Activated effector memory CD4-positive, alpha-beta T cell treated with Interleukin-2 at 50 U/mL for 16 hours (primary cell): ENCODE measurements at places on chromosomes 1 and 21.

DNA sequence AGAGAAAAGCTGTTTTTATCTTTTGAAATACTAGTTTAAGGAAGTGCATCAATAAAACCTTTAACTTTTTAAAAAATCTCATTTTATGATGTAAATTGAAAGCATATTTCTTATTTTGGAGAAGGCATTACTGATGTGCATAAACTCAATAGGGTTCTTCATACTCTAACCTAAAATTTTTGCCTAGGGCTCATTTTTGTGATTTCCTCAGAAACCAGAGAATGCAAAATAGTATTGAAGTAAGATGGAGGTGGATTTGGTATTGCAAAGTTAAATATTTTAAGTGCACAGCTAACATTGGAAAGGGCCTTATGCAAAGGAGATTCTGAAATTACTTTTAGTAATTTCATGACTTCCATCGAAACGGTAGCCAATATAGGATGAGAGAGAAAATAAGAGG lies 101.9 kb downstream of the PTGER3 start:
- DNase-seq = no peak

GRCh38 chr1:218499011-218499691 lies 154.0 kb downstream of the TGFB2 start:
- no peak for DNase-seq

DNA sequence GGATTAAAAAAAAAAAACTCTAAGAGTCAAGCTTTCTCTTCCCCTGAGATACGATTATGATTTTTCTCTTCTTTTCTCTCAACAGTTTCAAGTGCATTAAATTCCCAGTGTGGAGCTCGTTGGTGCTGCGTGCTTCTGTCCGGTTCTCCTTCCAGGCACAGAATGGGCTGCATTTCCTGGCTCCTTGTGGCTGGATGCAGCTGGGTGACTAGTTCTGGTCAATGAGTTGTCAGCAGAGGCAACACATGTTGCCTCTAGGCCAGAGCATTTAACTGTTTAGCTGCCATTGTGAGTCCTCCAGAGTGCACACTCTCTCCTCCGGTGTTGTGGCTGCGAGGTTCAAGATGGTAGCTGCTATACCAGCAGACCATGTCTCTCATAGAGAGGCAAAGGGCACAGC lies 312.9 kb downstream of the RRAGC start:
- no peak for DNase-seq

- DNase-seq = no peak
Observed at GRCh38 chr1:169523904-169524303, 38.2 kb upstream of the SLC19A2 start.

- DNase-seq = no peak
Observed at GRCh38 chr1:220271706-220272046, 577 bp downstream of the RAB3GAP2 start.

DNA sequence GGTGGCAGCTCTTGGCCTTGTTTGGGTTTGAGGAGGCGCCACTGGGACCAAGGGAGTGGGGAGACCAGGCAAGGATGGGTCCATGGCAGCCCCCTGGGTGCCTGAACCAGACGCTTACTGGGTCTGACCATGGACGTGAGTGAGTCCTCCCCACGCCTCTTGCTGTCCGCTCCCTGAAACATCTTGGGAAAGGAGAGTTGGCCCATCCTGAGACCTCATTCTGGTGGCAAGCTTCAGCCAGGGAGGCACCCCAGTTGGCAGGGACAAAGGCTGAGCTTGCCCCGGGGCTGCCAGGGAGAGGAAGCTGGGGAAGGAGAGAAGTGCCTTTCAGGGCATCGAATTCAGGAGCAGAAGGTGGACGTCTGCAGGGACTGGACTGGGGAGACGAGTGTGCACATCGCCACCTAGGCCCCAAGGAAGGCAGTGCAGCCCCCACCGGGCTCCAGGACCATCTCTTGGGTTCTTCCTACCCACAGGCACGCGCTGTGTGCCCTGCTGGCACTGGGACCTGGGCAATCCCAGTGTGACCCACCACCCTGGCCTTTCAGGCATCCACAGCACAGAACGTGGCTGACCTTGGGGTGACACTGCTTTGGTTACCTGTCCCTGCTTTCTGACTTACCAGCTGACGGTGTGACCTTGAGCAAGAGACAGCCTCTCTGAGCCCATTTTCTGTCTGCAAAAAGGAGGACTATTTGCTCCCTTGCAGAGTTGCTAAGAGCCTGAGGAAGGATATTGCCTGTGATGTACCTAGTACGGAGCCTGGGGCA lies 132.9 kb upstream of the WNT4 start:
- DNase-seq = no peak

- DNase-seq = no peak
Observed at GRCh38 chr1:13951793-13952751, 252.1 kb downstream of the PRDM2 start.

DNA sequence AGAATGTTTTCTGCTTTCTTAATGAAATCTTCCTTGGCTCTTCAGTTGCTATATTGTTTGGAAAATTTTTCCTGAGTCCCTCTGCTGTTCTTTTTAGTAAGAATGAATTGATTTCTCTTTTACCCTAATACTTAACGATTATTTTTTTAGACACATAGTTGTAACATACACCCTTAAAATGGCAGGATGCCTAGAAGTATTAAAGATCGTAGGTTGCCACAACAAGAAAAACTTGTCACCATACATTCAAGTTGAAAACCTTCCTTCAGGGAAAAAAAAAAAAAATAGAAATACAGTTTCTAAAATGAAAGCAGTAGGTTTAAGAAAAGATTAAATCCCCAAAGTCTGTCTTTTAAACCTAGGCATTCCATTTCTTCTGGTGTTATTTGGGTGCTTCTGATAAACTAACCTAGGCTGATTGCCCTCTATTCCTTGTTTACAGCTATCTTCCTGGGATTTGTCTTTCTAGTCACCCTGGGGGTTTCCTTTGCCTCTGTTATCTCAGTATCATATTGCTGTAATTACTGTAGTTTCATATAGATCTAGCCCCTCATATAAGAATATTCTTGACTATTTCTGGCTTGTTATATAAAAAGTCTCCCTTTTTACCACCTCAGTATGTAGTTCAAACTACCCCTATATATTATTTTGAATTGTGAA lies 16.8 kb downstream of the SUCO start:
- no peak for DNase-seq

- DNase-seq = no peak
Observed at GRCh38 chr1:192978195-192978710, 80.9 kb downstream of the UCHL5 start.

DNA sequence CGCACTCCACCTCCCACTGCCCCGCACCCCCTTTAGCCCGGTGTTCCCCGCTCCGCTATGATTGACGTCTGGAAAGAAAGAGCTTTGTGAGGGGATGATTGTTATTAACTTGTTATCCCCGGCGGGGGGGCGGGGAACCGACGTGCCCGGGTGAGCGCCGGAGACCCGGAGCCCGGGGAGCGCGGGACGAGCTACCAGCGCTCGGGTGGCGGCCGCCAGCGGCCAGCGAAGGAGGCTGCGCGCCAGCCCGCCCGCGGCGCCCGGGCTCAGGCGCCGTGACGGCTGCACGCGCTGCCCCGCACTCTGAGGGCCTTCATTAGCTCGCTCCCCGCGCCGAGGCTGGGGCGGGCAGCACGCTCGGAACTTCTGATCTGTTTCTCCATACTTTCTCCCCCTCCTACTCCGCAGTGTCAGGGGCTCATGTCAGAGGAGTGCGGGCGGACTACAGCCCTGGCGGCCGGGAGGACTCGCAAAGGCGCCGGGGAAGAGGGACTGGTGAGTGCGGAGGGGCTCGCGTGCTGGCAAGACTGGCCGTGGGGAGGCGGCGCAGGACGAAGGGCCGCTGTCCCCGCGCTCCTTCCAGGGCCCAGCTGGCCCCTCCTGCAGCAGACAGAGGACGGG lies 2.1 kb downstream of the LHX8 start:
- no peak for DNase-seq

GRCh38 chr21:36584980-36585940 lies 105.3 kb upstream of the CLDN14 start:
- no peak for DNase-seq

- DNase-seq = no peak
Observed at GRCh38 chr1:157739229-157739901, 37.6 kb downstream of the FCRL2 start.

- DNase-seq = no peak
Observed at GRCh38 chr1:62406576-62406975, 30.3 kb upstream of the USP1 start.

DNA sequence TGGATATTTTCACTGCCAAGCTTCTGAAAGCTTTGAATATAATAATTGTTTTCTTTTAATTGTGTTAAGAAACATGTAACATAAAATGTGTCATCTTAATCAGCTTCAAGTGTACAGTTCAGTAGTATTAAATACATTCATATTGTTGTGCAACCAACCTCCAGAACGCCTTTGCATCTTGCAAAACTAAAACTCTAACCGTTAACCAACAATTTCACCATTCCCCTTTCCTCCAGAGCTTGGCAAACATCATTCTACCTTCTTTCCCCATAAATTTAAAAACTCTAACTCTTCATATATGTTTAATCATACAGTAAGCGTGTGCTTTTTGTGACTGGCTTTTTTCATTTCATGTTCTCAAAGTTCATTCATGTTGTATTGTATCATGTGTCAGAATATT lies 2.1 kb downstream of the MNDA start:
- DNase-seq = no peak
